ENCODE measurements at places on chromosomes 16 and 17.
A peak's percentile ranks its signal among the peaks of the same experiment; 100 is the strongest.

- DNase-seq = no peak
Observed at GRCh38 chr17:49390548-49391324, 23.9 kb downstream of the PHB1 start.

DNA sequence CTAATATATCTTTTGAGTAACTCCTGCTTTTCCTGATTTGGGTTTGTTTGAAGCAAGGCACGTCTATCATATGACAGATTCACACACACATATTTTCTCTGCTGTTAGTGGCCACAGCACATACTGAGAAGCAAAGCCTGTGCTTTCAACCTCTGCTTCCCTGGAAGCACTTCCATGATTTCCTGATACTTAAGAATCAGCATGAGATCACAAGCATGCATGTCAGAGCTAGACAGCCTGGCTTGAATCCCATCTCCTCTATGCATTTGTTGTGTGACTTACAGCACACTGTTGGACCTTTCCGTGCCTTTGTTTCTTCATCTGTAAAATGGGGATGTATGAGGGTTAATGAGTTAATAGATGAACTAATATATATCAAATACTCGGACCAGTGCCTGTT lies 151.1 kb upstream of the NOL11 start:
- DNase-seq = no peak

- no peak for DNase-seq
Observed at GRCh38 chr16:73040136-73040535, 7.8 kb downstream of the ZFHX3 start.

DNA sequence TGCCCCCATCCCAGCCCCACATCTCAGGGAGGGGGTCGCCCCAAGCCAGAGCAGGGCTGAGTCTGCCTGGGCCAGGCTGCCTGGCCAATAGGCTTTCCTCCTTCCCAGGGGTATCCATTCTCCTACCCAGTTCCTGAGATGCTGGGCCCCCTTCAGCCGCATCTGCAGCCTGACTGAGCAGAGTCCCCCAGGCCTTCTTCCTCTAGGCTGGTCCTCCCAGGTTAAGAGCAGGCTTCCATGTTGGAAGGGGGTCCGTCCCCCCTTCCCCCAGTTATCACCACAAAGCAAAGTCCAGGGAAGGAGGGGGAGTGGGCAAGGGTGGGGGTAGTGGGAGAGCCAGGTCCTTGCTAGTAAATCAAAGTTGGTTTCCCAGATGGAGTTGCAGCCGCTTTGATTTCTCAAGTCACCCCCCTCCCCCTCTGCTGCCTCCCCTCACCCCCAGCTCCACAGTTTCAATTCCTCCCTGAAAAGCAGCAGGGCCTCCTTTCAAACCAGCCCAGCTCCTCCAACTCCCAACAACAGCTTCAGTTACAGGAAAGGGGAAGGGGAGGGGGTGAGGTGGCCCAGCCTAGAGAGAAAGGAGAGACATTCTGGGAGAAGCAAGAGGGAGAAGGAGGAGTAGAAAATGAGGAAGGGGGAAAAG lies 9.5 kb upstream of the FZD2 start:
- no peak for DNase-seq

- DNase-seq = no peak
Observed at GRCh38 chr16:16778332-16778731, 399.4 kb downstream of the NPIPA7 start.

- peak; percentile 46 for DNase-seq
Observed at GRCh38 chr17:30091771-30092170, 24.8 kb upstream of the NSRP1 start.

- no peak for DNase-seq
Observed at GRCh38 chr17:48646183-48647102, 20.3 kb upstream of the HOXB9 start.

DNA sequence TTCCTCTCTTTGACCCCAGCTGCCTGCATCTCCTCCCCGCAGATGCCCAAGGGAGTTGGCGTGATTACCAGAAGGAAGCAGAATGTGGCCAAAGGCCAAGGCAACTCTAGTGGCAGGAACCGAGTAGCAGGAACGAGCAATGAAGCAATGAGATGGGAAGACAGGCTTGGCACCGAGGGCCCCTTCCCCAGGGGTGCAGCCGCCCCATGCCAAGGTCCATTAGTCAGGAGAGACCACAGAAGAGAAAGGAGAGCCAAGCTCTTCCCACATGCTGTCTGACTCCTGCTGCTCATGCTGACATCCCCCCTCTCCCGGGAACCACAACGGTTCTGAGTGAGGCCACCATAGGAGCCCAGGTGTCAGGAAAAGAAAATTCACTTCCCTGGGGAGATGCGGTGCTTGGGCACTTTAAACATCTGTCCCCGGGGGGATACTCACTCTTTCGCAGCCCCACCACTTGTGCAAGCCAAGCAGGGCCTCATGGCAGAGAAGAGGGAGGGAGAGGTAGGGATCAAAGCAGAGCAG lies 67.4 kb downstream of the MYO18A start:
- DNase-seq = no peak

DNA sequence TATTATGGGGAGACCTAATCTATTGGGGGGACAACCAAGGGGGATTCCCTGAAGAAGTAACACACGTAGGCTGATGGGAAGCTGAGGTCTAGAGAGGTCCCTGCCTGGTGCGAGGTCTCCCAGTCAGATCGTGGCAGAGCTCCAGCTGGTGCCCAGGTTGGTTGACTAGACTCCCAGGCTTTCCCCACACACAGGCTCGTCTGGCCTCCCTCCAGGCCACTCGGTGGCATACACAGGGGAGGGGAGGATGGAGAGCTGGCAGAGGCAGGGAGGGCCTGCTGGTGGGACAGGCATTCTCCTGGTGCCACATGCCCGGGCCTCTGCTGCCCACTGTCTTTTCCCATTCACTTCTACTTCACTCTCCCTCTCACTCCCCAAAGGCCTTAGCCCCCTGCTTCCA lies 8.5 kb upstream of the SOCS3 start:
- DNase-seq = no peak

- DNase-seq = peak; percentile 94
Observed at GRCh38 chr17:2090804-2091534, 36.1 kb downstream of the HIC1 start.

Data from brain microvascular endothelial cell (primary cell).